ENCODE measurements at places on chromosomes 7 and 10.

DNA sequence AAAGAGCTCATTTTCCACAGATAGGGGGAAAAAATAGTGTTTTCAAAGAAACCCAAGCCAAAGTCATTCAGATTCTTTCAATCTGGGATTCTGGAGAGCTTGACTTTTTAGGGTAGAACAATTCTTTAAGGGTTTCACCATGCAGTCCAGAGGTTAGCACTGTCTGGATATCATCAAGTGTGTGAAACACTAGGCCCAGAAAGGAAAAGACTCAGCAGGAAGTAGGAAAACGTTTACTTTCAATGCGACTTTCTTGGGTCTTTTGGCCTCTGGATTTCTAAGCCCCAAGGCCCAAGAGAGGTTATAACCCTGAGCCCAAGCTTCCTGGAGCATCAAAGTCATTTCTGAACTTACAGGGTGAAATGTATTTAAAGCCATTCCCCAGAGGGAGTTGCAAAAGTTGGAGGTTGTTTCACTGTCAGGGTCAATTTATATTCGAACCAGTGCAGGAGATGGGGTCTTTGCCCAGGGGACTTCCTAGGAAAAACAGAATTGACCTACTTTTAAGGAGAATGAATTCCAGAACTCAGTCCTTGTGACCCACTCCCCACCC is 158.0 kb downstream of the C7orf25 start:
- no peak for DNase-seq

DNA sequence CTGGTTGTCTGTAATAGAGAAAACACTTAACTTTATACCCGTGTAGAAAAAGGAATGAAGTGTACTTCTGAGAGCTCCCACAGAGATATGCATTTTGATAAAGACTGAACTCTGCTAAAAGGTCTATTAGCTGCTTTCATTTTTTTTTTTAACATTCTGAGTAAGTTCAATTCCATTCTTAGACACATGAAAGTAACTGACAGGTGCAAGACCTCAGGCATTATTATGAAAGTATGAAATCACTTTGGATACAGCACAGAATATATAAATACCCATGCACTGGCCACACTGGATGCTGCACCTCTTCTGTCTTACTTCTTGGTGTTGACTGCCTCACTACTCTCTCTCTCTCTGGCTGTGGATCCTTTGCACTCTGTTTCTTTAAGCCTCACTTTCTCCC is 46.2 kb downstream of the VWDE start:
- DNase-seq, result no peak

DNA sequence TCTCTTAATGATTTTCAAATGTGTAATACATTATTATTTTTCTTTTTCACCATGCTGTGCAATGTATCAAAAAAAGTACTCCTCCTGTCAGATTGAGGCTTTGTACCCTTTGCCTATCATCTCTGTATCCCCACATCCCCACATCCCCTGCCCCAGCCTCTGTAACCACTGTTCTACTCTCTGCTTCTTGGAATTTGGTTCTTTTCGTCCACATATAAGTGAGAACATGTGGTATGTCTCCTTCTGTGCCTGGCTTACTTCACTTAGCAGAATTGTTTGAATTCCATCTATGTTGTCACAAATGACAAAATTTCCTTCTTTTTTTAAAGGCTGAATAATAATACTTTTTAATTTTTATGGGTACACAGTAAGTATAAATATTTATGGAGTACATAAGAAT is 13.8 kb downstream of the TAF3 start:
- DNase-seq, result no peak

DNA sequence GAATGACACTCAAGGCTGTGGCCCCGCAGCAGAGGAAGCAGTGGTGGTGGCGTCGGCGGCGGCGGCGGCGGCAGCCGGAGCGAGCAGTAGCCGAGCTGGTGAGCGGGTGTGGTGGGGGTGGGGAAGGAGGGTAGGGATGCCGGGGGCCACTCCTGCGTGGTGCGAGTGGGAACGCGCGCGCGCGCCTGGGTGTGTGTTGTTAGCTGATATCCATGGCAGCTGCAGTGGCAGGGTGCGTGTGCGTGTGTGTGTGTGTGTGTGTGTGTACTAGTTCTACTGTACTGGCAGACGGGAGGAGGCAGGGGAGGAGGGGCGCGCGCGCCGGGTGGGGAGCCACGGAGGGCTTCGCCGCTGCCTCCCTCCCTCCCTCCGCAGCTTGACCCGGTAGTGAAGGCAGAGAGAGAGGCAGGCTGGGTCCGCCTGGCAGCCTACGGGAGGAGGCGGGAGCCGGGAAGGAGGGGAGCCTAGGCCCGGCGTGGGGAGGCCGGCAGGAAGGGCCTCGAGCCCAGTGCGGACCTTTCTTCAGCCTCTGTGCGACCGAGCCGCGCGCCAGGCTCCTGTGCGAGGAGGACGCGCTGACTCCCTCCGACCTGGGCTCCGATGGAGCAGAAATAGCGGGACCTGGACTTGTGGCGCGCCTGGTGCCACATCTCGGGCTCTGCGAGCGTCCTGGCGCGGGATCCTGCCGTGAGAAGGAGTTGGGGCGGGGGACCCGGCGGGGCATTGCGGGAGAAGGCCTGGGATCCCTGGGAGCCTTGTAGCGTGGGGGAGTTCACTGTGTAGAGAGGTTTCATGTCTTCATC is at the start of gene MAGI2:
Gene MAGI2, minus strand, starts transcription at position 110 of the 803 bp plus-strand sequence. CDS start 347 bp downstream, outside the sequence.
- no peak for DNase-seq

DNA sequence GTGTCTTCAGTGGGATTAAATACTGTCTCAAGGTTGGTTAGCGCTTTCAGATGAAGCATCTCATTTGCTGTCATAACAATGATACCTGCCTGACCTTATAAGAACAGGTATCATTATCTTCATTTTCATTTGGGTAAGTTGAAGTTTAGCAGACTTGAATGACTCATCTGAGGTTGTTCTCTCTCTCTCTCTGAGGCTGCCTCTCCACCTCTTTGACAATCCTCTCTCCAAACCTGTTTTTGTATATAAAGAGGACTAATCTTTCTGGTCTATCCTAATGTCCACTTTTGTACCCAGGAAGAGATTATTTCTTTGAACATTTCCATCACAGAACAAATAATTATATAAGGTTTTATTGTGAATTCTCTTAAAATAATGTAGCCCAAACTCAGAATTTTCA is 291.4 kb downstream of the KLF6 start:
- no peak for DNase-seq

GRCh38 chr7:116738378-116738777 is 66.4 kb downstream of the MET start:
- DNase-seq, result no peak

DNA sequence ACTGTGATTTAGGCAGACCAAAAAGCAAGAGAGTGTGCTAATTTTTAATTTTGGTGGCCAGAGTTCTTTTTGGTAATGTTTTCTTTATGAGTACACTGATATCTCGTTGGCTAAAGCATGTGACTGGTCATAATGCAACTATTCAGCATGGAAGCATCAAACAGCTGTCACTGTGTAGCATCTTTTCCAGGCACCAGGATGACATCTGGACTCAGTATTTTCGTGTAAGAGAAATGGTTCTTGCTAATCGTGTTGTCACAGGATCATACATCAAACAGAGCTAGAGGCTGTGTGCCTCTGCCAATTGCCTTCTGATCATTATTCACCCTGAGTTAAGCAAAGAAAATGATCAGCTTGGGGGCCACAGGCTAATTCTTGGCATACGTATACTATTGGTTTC is 118.9 kb downstream of the SND1 start:
- DNase-seq, result no peak

- no peak for DNase-seq
These were observed 155.0 kb downstream of the GALNT17 start for GRCh38 chr7:71286924-71287323.

GRCh38 chr10:79024296-79024695 is 44.5 kb upstream of the ZMIZ1 start:
- no peak for DNase-seq

DNA sequence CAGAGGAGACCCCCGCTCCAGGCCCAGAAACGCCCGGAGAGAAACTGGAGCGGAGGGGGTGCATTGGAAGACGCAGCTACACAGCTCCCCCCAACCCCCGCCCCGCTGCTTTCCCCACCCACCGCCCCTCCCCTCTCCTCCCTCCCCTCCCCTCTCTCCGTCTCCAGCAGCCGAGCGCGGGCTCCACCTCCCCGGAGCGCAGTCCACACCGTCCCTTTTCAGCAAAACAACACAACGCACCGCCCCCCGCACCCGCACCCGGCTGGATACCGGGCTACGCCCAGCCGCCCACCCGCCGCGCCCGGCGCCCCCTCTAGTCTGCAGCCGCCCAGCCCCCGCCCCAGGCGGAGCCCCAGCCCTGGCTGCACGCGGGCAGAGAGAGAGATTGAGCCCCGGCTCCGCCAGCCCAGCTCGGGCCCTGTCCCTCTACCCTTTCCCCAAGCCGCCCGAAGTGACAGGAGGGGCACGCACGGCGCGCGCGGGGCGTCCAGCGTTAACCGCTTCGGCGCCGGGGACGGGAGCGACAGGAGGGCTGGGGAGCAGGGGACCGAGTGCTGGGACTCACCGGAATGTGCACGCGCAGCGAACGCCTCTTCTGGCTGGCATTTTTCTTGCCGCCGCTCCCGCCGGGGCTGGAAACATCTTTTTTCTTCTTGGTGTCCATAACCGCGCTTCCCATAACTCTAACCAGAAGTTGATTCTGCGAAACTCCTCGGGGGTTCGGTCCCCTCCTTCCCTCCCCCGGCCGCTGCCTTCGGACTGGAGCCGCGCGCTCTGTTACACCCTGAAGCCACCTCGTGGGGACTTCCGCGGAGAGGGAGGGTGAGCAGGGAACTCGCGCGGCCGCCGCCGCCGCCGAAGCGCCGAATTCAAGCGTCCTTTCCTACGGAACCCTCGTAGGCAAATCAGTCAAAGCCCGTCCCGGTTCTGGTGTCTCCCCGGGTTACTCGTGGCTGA is 695 bp downstream of the PRKAG2 start:
- peak; percentile 20 for DNase-seq

DNA sequence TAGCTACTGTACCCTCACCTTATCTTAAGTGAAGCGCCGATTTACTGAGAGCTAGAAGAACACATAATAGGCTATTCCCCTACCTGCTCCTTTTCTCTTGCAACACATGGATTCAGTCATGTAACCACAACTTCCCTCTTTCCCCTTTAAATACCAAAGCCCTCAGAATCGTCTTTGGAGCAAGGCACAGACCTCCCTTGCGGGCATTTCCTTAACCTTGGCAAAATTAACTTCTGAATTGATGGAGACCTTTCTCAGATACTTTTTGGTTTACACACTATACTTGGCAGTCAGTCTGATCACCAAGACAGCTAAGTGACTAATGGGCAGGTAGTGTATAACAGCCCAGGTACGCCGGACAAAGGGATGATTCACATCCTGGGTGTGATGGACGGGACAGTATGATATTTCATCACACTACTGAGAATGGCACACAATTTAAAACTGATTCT is 72.7 kb upstream of the SEC61G start:
- DNase-seq, result no peak

DNA sequence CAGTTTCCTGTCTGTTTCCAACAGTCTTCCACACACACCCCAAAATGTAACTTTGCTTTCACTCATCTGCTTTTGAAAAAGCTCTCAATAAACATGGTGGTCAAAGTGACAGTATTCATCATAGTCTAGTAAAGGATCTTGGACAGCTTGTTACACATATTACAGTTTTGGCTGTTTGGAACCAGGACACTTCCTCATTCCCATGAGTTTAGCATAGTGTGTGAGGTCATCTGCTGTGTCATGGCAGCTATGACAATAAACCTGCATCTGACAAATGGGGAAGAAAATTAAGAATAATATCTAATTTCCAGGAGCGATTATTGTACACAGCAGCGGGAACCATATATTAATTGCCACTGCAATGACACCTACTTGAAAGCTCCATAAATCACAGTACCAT is 184.3 kb upstream of the SLC26A5 start:
- DNase-seq, result no peak

Data from NCI-H1105 (cell line).